ENCODE measurements at places on chromosomes 1 and 21. TPM values are rescaled to one million over a fixed set of nuclear protein-coding genes. Genes with fewer than 3 reads are reported as not detected.

- no peaks in the 10 kb centered on the region for H3K36me3 ChIP-seq
- H3K27me3 ChIP-seq, result peaks cover 88% of the 10 kb centered on the region
- H3K4me3 ChIP-seq, result peak overlapping the region; percentile 1
- peaks cover 3% of the 10 kb centered on the region for H3K4me1 ChIP-seq
- no peak for DNase-seq
These were observed 272.7 kb downstream of the TRABD2B start for GRCh38 chr1:47724432-47724999.

DNA sequence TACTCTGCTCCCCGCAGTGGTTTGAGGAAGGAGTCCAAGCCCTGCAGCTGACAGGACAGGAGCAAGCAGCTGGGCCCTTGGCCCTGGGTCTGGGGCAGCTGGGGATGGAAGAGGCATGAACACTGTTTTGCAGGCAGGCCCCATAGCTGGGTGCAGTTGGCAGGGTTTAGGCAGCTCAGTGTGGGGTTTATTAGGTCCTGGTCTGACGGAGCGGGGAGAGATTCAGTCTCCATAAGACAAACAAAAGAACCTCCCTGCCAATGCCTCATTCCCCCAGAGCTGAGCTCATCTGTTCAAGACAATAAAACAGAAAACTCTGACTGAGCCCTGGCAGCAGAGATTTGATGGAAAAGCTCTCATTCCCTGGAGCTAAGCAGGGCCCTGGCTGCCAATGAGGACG lies 37.3 kb downstream of the OLFML2B start:
- H3K27me3 ChIP-seq, result no peaks in the 10 kb centered on the region
- no peaks in the 10 kb centered on the region for H3K4me1 ChIP-seq
- H3K4me3 ChIP-seq, result no peak overlapping the region
- no peak for DNase-seq
- H3K27ac ChIP-seq, result no peak overlapping the region

DNA sequence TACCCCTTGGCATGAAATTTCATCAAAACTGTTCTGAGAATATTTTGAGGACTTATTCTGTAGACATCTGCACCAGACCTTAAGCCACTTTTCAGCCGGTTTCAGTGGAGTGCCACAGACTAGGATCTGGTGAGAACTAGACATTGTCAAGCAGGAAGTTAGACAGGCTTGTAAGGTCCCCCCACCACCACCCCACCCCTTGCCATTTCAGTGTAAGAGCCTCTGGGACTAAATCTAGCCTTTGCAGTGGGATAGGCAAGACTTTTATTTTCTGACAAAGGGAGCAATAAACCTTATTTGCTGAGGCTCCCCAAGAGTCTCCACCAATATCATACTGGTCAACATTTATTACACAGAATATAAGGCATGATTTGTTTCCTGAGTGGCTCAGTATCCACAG lies 77.9 kb upstream of the EXO1 start:
- no peak overlapping the region for H3K4me3 ChIP-seq
- H3K4me1 ChIP-seq, result peaks cover 11% of the 10 kb centered on the region
- no peaks in the 10 kb centered on the region for H3K27me3 ChIP-seq
- no peaks in the 10 kb centered on the region for H3K36me3 ChIP-seq
- no peak overlapping the region for H3K27ac ChIP-seq
- no peak for DNase-seq

GRCh38 chr1:10525208-10525607 lies 50.5 kb downstream of the PEX14 start:
- H3K36me3 ChIP-seq, result no peaks in the 10 kb centered on the region
- H3K4me3 ChIP-seq, result no peak overlapping the region
- no peak overlapping the region for H3K27ac ChIP-seq
- peaks cover 7% of the 10 kb centered on the region for H3K4me1 ChIP-seq

DNA sequence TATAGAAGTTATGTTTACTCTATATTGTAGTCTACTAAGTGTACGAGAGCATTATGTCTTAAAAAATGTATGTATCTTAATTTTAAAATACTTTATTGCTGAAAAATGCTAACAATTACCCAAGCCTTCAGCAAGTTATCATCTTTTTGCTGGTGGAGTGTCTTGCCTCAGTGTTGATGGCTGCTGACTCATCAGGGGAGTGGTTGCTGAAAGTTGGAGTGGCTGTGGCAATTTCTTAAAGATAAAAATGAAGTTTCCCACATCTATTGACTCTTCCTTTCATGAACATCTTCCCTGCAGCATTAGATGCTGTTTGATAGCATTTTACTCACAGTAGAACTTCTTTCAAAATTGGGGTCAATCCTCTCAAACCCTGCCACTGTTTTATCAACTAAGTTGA lies 95.8 kb downstream of the CDC7 start:
- H3K27me3 ChIP-seq, result no peaks in the 10 kb centered on the region
- DNase-seq, result no peak
- no peaks in the 10 kb centered on the region for H3K36me3 ChIP-seq
- H3K4me1 ChIP-seq, result peaks cover 37% of the 10 kb centered on the region

- H3K4me1 ChIP-seq, result no peaks in the 10 kb centered on the region
- no peaks in the 10 kb centered on the region for H3K27me3 ChIP-seq
- H3K36me3 ChIP-seq, result no peaks in the 10 kb centered on the region
- H3K4me3 ChIP-seq, result no peak overlapping the region
- DNase-seq, result no peak
- H3K27ac ChIP-seq, result no peak overlapping the region
These were observed 33.2 kb downstream of the UBASH3A start for GRCh38 chr21:42436914-42437313.

DNA sequence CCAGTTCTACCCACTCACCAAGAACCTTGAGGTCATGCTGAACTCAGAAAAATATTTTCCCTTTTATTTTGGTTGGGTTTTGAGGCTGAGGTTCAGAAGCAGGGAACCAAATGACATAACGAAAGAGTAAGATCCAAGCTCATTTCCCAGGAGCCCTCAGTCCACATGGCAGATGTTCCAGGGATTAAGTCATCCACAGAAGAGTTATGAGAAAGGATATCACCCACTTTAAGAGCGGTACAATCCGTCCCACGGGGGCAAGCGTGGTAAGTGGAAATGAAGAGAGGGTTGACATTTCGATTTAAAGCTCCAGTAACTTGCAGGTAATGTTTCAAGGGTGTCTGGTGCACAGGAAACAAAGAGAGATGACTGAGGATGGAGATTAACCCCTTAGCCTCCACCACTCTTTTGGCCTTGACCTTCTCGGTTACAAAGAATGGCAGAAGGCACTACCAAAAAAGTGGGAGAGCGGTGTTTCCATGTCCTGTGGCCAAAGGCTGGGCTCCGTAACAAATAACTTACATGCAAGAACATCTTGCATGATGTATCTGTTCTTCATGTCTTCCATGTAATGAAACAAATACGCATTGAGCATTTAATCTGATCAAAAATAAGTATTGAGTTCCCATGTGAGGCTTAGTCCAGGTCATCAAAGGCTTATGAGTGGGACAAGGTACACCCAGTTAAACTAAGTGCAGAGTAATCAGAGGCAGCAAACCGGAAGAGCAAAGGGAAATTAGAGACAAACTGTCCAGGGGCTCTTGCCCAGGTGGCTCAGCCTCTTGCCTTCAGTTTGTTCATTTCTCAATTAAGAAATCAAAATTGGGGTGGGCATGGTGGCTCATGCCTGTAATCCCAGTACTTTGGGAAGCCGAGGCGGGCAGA lies 241.4 kb downstream of the TOMM20 start:
- H3K4me1 ChIP-seq, result peaks cover 25% of the 10 kb centered on the region
- no peak for DNase-seq
- H3K36me3 ChIP-seq, result no peaks in the 10 kb centered on the region
- H3K27ac ChIP-seq, result peak overlapping the region; percentile 87
- no peak overlapping the region for H3K4me3 ChIP-seq
- H3K27me3 ChIP-seq, result no peaks in the 10 kb centered on the region

DNA sequence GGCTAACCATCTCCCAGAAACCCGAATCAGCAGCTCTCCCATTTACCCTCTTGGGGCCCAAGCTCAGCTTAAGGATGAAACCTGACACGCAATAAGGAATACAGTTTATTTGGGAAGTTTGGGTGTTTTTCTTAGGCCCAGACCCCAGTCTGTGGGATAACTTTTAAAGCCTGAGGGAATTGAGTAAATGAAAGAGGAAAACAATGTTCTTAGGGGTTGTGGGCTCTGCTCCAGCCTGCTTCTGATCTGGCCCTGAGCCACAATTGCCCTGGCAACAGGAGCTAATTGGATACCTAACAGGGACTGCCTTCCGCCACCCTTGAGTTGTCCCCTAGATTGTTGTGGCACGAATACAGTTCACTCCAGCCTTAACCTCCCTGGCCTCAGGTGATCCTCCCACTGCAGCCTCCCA lies 20.1 kb downstream of the DYRK3 start:
- no peaks in the 10 kb centered on the region for H3K36me3 ChIP-seq
- H3K27me3 ChIP-seq, result no peaks in the 10 kb centered on the region
- no peak overlapping the region for H3K27ac ChIP-seq
- peaks cover 18% of the 10 kb centered on the region for H3K4me1 ChIP-seq
- H3K4me3 ChIP-seq, result no peak overlapping the region

- no peaks in the 10 kb centered on the region for H3K27me3 ChIP-seq
- H3K4me3 ChIP-seq, result no peak overlapping the region
- H3K27ac ChIP-seq, result no peak overlapping the region
These were observed 24.6 kb downstream of the XCL1 start for GRCh38 chr1:168601051-168601450.

The ADAMTS1 gene
- 179 TPM for polyA plus RNA-seq

The DNAJC28 gene
- 6.6 TPM for polyA plus RNA-seq

The GNG4 gene
- polyA plus RNA-seq, result not detected

The KNCN gene
- not detected for polyA plus RNA-seq

The PRDX6 gene
- polyA plus RNA-seq, result 443 TPM

The TNFRSF1B gene
- polyA plus RNA-seq, result 0.12 TPM

Data from cardiac muscle cell (in vitro differentiated cells and primary cell).